ENCODE measurements at places on chromosomes 1 and 21.

DNA sequence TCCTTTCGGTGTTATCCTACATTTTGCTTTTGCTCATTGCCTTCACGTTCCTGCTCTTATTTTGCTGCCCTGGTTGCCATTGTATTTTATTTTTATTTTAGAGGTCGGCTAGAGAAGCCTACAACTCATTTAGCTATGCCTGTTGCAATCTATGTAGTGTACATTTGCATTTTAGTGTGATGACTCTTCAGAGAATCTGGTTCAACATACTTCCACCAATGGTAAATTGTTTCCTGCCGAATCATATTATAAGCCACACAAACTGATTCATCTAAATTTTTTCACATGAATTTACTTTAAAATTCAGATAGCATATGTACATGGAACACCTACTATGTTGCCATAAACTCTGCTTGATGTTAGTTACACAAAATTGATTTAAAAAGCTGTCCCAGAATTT, 1596.9 kb downstream of the PLA2G4A start:
- DNase-seq: peak; percentile 94

- DNase-seq: no peak
These were observed 837 bp downstream of the NUDC start for GRCh38 chr1:26922431-26922729.

DNA sequence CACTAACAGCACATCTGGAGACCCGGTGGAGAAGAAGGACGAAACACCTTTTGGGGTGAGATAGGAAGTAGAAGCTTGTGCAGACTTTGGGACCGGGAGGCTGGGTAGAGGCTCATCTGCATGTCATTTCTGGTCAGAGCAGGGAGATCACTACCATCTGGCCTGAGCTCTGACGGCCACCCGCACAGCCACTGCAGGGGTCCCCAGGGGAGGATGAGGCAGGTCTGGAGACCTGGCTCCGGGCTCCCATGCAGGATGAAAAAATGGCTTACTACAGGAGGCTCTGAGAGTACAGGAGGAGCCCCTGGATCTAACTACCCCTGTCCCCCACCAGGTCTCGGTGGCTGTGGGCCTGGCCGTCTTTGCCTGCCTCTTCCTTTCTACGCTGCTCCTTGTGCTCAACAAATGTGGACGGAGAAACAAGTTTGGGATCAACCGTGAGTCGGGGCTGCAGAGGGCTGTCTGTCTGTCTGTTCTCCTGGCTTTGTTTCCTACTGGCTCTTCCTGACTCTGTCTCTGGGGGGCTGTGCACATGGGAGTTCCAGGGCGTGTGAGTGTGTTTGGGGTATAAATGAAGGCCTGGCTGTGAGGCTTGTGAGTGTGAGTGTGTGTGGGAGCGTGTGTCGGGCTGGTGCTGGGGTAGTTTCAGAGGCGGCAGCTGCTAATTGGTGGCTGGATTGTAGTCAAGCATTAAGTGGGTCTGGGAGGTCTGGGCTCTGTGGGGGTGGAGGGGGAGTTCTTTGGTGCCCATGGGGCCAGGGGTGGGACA, 14.1 kb downstream of the NTRK1 start:
- no peak for DNase-seq

DNA sequence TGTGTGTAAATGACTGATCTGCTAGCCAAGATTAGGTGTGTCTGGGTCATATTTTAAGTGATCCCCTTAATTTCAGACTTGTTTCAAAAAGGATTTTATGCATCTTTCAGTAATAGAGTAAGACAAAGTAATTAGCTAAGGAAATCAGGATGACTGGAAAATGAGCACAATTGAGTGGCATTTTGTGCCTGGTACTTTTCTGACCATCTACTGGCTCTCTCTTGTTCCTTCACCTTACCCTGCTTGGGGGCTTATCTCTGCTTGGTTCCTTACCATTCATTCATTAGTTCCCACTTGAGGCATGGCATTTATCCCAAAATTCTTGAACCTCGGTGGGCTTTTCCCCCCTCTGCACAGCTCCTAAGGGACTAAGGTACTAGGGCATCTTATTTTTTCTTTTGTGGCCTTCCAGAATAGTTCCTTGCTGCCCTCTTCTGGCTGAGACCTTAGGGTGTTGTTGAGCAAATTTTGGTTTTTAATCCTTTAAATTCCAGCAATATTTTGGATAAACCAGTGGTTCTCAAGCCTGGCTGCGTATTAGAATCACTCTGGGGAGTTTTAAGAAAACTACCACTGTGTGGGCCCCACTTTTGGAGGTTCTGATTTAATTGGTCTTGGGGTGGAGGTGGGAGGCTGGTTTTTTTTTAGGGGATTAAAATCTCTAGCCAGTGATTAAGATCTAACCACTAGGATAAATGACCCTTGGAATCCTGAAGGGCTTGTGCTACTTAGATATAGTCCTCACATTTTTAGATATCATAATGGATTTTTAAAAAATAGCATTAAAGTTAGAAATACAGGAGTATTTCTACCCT, 50.8 kb downstream of the HS2ST1 start:
- DNase-seq: peak; percentile 54

GRCh38 chr1:44806704-44807363, at the start of gene DYNLT4:
Gene DYNLT4 (minus strand): TSS chr1:44807351. CDS start chr1:44806668, 683 bp downstream.
- no peak for DNase-seq

- DNase-seq: peak; percentile 63
These were observed 5.2 kb downstream of the TNFRSF18 start for GRCh38 chr1:1200876-1201810.

GRCh38 chr1:94552071-94552586, 10.6 kb upstream of the F3 start:
- DNase-seq: peak; percentile 44

DNA sequence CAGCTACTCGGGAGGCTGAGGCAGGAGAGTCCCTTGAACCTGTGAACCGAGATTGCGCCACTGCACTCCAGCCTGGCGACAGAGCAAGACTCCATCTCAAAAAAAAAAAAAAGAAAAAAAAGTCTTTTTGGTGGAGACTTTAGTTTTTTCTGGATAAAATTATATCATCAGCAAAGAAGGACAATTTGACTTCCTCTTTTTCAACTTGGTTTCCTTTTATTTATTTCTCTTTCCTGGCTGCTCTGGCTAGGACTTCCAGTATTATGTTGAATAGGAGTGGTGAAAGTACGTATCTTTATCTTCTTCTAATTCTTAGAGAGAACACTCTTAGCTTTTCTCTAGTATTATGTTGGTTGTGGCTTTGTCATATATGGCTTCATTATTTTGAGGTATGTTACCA, 130.8 kb downstream of the PCBP3 start:
- DNase-seq: no peak

DNA sequence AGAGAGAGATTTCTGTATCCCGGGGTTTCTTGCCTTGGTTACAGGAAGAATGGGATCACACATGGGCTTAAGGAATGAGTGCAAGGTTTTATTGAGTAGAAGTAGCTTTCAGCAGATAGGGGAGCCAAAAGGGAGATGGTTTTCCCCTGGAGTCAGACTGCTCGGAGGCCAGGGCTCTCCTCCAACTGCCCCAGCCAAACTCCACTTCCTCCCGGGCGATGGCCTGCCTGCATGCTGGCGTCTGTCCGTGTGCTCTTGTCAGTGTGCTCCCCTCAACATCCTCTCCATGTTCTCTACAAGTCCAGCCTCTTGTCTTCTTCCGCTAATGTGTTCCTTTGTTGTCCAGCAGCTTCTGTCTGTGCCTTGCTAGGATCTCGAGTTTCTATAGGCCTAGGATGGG, 421.3 kb upstream of the ADGRL2 start:
- no peak for DNase-seq

- no peak for DNase-seq
These were observed 59.8 kb downstream of the ITPKB start for GRCh38 chr1:226679262-226679661.

- DNase-seq: peak; percentile 17
These were observed 30.0 kb downstream of the ZNF697 start for GRCh38 chr1:119617751-119618691.

DNA sequence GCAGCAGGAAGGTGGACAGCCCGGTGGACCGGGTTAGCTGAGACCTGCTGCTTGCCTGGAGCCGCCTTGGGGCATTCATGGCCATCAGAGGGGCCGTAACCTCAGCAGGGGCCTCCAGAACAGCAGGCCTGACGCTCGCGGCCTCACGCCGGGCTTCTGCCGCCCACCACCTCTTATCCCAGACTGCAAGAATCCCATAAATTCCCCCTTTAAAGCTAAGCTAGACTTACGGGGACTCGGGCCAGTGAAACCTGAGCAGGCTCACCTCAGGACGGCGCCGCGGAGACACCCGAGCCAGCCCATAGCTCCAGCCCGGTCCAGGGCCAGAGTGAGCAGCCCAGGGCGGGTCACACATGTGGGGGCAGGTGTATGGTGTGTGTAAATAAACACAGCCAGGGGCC, 132.3 kb downstream of the GLIS1 start:
- DNase-seq: no peak

- no peak for DNase-seq
These were observed 6.6 kb downstream of the SLC2A5 start for GRCh38 chr1:9062846-9063245.

DNA sequence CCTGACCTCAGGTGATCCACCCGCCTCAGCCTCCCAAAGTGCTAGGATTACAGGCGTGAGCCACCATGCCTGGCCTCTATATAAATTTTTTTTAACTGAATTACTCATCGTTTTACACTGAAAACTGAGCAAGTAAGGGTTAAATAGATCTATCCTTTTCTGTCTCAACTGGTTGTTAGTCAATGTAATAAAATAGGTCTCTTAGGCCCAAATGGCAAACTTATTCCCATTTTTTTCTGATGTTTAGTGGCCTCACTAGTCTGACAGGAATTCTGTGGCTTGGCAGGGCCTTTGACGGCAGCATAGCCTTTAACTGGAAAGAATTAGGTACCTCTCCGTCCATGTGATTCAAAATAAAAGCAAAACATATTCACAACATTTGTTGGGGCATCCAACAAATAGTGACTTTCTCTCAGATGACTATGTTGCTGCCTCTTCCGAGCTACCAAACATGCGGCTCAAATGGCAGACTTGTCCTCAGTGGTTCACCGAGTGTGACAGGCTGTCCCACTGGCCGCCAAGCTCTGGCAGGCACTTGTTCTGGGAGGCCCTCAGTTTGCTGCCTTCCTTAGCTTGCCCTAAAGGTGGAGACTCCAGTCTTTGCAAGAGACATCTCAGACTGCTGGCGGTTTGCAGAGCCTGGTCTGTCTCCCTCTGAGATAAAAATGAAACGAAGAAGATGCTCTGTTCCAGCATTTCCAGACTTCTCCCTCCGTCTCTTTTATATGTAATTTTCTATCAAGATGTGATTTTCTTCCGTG, 17.4 kb downstream of the ATP1A4 start:
- DNase-seq: no peak

- DNase-seq: no peak
These were observed 20.0 kb downstream of the ZBTB40 start for GRCh38 chr1:22471610-22472009.

DNA sequence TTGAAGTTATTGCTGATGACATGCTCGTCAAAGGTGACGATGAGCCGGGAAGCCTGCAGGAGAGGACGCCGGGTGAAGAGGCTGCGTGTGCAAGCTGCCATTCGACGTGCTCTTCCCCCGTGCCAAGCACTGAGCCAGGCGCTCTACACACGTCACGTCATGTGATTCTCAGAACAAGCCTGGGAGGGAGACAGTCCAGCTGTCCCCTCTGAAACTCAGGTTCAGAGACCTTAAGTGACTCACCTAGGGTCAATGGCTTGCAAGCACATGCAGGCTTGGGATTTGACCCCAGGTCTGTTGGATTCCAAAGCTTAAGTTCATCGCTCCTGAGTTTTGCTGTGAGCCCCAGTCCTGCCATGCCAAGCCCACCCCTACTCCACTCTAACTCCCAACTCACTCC, 57.1 kb downstream of the RAP1GAP start:
- no peak for DNase-seq

GRCh38 chr21:27250366-27250765, 283.5 kb upstream of the ADAMTS5 start:
- DNase-seq: no peak

DNA sequence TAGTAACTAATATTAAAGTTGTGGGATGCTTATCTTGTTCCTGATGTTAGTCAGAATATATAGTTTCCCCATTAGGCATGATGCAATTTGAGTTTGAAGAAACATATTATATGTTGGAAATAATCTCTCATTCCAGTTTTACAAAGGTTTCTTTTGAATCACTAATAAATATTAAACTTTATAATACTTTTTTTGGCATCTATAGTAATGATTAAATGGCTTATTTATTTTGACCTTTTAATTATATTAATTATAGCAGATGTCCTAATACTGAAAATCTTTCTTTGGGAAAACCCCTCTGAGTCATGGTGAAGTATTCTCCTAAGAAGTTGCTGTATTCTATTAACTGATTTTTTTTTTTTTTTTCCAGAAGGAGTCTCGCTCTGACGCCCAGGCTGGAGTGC, 28.5 kb upstream of the PTGS2 start:
- DNase-seq: peak; percentile 62

DNA sequence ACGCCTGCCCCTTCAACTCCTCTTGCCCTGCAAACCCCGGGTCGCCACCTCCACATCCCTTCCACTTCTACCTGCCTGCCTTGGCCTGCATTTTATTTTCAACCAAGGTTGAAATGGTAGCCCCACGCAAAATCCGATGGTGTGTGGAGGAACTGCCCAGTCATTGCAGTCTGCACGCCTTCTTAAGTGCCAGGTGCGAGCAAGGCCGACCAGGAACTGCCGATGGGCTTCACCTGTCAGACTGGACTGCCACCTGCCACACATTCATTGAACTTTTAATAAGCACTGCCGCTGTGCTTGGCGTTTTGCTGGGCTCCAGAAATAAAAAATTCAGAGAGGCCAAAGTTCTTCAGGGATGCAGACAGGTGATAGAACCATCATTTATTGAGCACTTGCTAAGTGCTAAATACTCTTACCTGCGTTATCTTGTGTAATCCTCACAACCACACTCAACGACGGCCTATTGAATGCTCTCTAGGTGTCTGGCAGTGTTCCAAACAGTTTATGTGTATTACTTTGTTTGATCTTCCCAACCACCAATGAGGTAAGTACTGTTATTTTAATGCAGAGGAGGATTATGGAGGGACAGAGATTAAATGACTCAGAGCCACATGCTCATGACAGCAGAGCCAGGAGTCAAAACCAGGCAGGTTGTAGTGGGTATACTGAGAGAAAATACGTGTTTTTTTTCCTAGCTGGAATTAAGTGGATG, 36.2 kb downstream of the CACHD1 start:
- no peak for DNase-seq

GRCh38 chr1:5722635-5723164, 269.5 kb downstream of the NPHP4 start:
- no peak for DNase-seq

GRCh38 chr1:108719656-108720435, 7.1 kb downstream of the FNDC7 start:
- DNase-seq: peak; percentile 90
